Urinary bladder (tissue), 4 donors: ENCODE measurements at places on chromosomes 4 and X. TPM values are rescaled to one million over a fixed set of nuclear protein-coding genes. Genes with fewer than 3 reads are reported as not detected.

Gene TLR1
- polyA plus RNA-seq, result 4.4 TPM

Gene MMRN1
- polyA plus RNA-seq, result 41.0 TPM

Gene MAGEE1
- 4.8 TPM for polyA plus RNA-seq

GRCh38 chr4:89657931-89658700 lies 178.8 kb downstream of the SNCA start:
- DNase-seq, result no peak

DNA sequence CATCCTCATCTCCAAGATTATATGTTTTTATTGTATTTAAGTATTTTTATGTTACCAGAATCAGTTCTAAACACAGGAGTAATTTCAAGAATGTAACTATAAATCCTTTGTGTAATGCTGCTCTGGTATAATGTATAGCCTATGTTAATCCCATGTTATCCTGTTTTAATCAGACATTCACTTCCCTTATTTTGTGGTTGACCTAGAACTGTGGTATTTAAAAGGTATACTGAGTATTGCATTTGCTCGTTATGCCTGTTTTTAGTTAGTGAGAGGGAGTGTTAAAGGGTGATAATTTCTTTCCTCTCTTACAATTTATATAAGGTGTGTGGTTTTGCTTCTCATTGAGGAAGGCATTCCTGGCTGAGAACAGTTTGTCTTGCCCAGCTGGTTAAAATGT lies 26.2 kb downstream of the MTM1 start:
- DNase-seq, result no peak

DNA sequence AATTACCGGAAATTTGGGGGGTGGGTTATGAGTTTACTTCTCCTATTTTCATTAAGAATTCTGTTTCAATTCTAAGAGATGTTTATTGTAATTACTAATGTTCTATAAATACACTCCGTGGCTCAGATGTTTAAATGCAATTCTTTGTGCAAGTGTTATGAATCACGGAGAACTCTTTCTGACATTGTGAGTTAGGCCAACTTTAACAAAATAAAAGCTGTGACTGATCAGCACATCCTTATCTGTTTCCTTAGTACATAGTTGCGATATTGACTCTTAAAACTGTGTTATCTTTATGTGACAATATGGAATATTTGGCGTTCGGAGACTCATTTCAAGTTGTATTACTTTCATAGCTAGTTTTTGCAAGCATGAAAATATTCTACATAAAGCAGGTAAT lies 902 bp downstream of the KLHL4 start:
- no peak for DNase-seq

DNA sequence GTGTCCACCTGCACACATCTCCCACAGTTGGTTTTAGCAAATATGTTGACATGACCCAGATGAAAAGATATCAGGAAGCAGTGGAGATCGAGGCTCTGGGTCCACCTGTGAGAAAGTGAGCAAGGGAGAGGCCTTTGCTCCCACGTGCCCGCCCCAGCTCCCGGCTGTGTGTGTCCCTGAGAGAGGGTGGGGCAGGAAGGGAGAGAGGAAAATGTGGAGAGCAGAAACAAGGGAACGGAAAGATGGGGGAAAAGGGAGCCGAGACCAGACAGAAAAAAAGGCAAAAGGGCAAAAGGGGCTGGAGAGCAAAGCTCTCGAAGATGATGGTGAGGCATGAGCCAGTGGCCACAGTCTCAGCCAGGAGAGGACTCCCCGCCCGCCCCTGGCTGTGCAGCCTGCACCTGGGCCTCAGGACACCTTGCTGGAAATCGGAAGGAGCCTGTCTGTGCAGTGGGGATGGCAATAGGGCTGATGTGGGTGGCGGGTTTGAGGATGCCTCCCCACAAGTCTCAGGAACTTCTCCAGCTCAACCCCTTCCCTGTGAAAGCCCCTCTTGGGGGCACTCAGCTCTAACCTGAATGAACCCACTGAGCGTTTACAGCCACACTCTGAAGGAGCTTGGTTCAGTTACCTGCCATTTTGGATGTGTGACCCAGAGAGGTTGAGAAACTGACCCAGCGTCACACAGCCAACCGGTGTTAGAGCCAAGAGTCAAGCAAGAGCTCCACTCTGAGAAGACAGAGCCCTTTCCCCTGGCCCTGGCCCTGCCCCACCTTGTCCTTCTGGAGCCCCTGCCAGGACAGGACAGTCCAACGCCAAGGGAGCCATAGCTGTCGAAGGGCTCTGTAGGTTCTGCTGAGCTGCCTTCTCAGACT lies 20.3 kb upstream of the MSX1 start:
- DNase-seq, result no peak

GRCh38 chrX:126985981-126986380 lies 166.5 kb downstream of the PRR32 start:
- no peak for DNase-seq

DNA sequence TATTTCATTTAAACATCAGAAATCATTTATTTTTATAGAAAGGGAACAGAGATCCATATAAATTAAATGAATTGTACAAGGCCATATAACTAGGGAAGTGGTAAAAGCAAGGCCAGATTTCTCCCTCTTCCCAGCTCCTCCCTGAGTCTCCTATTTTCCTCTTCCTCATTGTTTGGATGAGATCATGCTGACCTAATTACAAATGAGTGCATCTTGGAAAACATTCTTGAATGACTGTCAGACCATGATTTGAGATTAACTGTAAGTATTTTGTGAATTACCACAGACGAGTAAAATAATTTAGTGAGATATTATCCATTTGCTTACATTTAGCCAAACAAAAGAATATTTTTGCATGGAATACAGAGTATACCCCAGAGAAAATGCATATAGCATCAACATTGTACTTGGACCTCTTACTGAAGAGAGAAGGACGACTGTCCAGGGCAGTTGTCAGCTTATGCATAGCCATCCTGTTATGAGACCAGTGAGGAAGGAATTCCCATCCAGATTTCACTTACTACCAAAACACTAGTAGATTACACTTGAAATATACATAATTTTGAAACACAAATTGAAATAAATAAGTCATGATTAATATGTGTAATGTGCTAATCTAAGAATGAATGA lies 47.3 kb downstream of the SLAIN2 start:
- DNase-seq, result no peak

DNA sequence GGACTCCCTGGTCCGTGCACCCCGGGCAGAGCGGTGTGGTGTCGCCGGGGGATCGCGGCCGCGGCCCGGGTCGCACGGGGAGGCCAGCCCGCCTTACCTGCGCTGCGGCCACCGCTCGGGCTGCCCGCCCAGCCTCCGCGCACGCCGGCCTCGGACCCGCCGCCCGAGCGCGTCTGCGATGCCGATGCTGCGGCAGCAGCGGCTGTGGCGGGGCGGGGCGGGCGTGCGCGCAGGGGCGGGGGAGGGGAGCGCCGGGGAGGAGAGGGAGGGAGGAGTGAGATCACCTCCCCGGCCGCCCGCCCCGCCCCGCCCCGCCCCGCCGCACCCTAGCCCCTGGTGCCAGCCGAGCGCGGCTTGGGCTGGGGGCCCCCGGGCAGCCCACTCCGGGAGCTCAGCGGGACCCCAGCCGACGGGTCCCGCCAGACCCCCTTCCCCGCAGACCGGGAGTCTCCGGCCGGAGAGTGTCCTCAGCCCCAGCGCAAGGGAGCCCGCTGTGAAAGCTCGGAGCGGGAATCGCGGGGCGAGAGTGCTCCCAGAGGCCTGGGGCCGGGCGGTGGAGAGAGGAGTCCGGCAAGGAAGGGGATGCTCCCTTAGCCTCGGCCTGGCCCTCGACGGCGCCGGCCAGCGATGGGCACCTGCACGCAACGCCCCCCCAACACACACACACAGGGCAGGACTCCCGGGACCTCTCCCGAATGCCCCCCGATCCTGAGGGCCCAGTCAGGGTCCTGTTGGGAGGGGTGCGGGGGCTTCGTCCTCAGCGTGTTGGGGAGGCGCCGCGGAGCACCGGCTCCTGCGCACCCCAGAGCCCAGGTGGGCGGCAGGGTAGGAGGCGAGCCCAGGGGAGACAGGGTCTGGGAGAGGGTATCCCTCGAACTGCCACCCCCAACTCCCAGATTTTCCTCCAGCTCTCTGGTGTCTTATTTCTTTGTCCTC lies at the start of gene L1CAM:
TSS of gene L1CAM (minus strand) at position 206 of the 936 bp plus-strand sequence. CDS start 10,337 bp downstream, outside the sequence.
- no peak for DNase-seq

- no peak for DNase-seq
Observed at GRCh38 chr4:8928074-8928473, 56.4 kb upstream of the HMX1 start.

DNA sequence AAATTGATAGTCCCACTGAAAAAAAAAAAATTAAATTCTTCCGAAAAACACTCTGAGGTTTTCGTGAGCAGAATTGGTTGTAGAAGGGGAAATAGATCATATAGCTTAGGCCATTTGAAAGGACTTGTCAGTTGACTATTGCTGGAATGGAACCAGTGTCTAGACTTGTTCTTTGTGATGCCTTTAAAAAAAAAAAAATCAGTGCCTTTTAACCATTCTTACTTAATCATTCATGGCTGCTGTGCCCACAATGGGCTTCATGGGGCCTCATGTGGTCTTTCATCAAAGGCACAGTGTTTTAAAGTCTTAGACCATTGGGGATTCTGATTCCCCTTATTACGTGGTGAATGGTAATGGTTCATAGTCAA lies 139.3 kb downstream of the AFF1 start:
- no peak for DNase-seq

GRCh38 chr4:141416677-141417363 lies 196.1 kb downstream of the ZNF330 start:
- DNase-seq, result no peak

- peak; percentile 64 for DNase-seq
Observed at GRCh38 chr4:8537041-8537461, 43.1 kb upstream of the GPR78 start.

- DNase-seq, result no peak
Observed at GRCh38 chrX:86910602-86911311, 606.8 kb upstream of the KLHL4 start.

- no peak for DNase-seq
Observed at GRCh38 chr4:185357211-185357610, 38.5 kb downstream of the LRP2BP start.

DNA sequence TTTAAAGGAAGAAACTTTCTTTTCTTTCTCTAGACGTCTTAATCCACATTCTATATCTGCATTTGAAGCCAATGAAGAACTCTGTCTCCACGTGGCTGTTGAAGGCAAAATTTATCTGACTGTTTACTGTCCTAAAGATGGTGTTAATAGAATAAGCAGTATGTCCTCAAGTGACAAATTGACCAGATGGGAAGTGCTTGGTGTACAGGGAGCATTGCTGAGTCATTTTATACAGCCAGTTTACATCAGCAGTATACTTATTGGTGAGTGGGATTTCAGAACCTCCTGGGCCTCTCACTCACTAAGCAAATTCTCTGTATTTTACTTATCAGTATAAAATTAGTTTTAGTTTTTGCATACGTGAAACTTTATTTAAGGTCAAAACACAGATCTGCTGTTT lies 33.7 kb downstream of the ADAD1 start:
- no peak for DNase-seq

Gene GAGE12G
- not detected for polyA plus RNA-seq

DNA sequence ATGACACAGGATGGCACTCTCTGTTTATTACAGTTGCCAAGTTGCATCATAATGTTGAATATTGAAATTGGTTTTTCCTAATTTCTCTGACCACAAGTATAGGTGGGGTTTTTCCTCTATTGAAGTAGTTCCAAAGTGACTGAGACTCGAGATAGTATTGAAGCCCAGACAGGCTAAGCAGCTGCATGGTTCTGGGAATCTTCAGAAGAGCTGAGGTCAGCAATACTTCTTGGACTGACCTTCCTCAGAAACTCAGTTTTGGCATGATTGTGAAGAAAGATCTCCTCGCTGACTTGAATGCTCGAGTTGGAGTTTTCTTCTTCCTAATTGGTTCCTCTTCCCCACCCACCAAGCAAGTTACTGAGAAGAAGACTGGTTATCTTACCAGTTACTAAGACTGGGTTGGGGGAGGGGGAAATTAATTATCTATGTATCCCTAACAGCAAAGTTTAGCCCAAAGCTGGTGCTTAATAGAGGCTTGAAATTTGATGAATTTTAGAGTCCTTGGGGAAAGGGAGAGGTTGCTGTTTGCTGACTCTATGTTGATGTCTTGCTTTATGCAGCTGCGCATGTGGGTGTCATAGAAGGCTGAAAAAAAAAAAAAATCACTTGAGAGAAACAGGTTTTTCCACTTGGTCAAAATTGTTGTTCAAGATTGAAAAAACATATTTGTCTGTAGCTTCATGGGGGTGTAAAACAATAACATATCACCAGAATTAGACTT lies 91.1 kb downstream of the P2RY10 start:
- no peak for DNase-seq

Gene SYNPO2
- 529 TPM for polyA plus RNA-seq

- no peak for DNase-seq
Observed at GRCh38 chr4:7018281-7018680, 24.9 kb upstream of the TADA2B start.

Gene AWAT2
- polyA plus RNA-seq, result not detected

DNA sequence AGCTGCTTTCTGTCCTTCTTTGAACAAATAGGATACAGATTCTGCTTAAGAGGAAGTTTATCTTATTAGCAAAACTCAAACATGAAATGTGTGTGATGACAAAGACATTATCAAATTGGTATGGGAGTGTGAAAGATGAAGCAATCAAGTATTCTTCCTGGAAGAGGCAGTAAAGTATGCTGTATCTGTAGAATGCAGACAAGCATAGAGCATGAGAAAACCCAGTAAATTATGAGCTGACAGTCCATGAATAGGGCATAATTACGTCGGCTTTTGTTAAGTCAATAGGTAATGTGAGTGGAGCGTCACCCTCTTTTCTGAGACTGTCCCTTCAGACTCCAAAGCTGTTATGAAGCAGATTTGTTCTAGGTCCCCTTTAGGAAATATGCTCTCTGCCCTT lies 458.6 kb upstream of the NWD2 start:
- DNase-seq, result no peak

Gene NOA1
- polyA plus RNA-seq, result 21.6 TPM

DNA sequence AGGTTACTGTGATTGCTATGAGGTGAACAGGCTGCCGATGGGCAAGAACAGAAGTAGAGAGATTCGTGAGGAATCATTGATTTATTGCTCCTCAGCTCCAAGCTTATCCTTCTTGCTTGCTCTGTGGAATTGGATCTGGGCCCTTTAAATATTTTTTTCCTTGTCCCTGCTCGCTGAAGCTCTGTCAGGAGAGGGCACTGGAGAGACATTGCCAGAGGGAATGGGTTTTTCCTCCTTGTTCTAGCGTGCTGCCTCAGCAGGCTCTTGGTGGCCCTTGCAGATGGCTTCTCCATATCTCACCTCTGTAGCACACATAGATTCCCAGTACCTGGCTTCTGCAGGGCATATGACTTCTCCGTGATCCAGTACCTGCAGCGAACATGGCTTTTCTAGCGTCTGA lies 67.4 kb downstream of the CNGA2 start:
- DNase-seq, result no peak

- DNase-seq, result no peak
Observed at GRCh38 chrX:66602381-66602938, 36.4 kb downstream of the EDA2R start.

Gene ATP8A1
- 3.9 TPM for polyA plus RNA-seq

- DNase-seq, result no peak
Observed at GRCh38 chrX:153649178-153649914, 2.3 kb downstream of the DUSP9 start.

- DNase-seq, result no peak
Observed at GRCh38 chrX:48715072-48715471, 18.5 kb downstream of the SUV39H1 start.

Gene CPZ
- polyA plus RNA-seq, result 54.1 TPM

Gene GC
- 1.5 TPM for polyA plus RNA-seq

GRCh38 chrX:67684136-67684535 lies 140.3 kb downstream of the AR start:
- no peak for DNase-seq

- DNase-seq, result no peak
Observed at GRCh38 chr4:118281611-118282442, 71.0 kb downstream of the PRSS12 start.

Gene VCX
- not detected for polyA plus RNA-seq
